Activated CD8-positive, alpha-beta T cell treated with anti-CD3 and anti-CD28 coated beads, Interleukin-2, amount 10 ng/mL, durations not matched to agents 7 days and 5 days (primary cell): ENCODE measurements at places on chromosomes 7 and 10. TPM values are rescaled to one million over a fixed set of nuclear protein-coding genes. Genes with fewer than 3 reads are reported as not detected.

- no peaks in the 10 kb centered on the region for H3K36me3 ChIP-seq
- no peak overlapping the region for H3K27ac ChIP-seq
- H3K4me3 ChIP-seq, result no peak overlapping the region
- DNase-seq, result no peak
- H3K27me3 ChIP-seq, result no peaks in the 10 kb centered on the region
Observed at GRCh38 chr10:82149674-82150073, 274.7 kb downstream of the NRG3 start.

- peaks cover 48% of the 10 kb centered on the region for H3K27me3 ChIP-seq
- no peak overlapping the region for H3K4me3 ChIP-seq
- DNase-seq, result no peak
- no peaks in the 10 kb centered on the region for H3K36me3 ChIP-seq
Observed at GRCh38 chr10:103850572-103850895, 4.8 kb downstream of the SH3PXD2A start.

- H3K4me3 ChIP-seq, result no peak overlapping the region
- no peaks in the 10 kb centered on the region for H3K27me3 ChIP-seq
- H3K36me3 ChIP-seq, result no peaks in the 10 kb centered on the region
Observed at GRCh38 chr7:154167051-154167450, 114.9 kb downstream of the DPP6 start.

TIMM23 gene
- 61.3 TPM for total RNA-seq

BMPER gene
- total RNA-seq, result not detected

DNA sequence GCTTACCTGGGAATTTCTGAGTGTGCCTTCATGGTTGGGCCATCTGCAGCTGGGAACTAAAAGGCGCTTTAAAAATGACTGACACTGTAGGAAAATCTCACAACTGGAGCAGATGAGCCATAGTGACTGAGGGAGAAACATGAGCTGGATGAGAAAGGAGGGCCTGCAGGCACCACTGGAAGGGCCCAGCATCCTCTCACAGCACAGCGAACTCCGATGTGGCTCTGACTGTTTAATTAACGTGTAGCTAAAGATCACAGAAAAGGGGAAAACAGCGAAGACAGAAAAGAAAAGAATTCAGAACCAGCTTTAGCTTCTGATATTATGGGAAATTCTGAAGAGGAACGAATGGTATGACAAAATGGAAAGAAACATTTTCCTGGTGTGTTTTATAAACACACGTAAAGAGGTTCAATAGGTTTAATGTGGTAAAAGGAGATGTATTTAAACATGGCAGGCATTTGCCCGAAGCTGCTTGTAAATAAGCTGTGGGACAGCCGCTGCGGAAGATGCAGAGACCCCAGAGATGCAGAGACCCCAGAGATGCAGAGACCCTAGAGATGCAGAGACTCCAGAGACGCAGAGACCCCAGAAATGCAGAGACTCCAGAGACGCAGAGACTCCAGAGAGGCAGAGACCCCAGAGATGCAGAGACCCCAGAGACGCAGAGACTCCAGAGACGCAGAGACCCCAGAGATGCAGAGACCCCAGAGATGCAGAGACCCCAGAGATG, 534.3 kb downstream of the PTPRN2 start:
- no peak for DNase-seq
- no peaks in the 10 kb centered on the region for H3K4me1 ChIP-seq
- no peaks in the 10 kb centered on the region for H3K36me3 ChIP-seq
- no peaks in the 10 kb centered on the region for H3K27me3 ChIP-seq

GRCh38 chr7:1548438-1548831, 7.6 kb downstream of the TMEM184A start:
- peak overlapping the region; percentile 43 for H3K27ac ChIP-seq
- H3K36me3 ChIP-seq, result no peaks in the 10 kb centered on the region
- H3K27me3 ChIP-seq, result no peaks in the 10 kb centered on the region
- no peak for DNase-seq
- H3K4me3 ChIP-seq, result no peak overlapping the region
- peaks cover 3% of the 10 kb centered on the region for H3K4me1 ChIP-seq

DNA sequence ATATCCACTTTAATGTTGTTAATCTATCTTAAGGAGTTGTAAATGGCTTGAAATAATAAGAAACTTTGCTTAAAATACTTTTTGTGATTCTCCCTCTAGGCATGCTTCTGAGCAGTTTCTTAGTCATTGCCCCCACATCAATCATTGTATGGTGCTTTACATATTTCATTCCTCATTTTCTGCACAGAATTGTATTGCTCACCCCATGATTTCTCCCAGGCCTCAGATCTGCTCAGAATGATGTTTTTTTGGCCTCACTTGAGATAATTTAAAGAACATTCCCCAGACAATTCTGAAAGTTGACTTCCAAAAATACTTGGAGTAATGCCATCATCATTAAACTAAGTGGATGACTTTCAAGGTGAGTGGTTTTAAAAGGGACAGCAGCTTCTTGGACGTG, 82.1 kb upstream of the PRPS1L1 start:
- no peak overlapping the region for H3K27ac ChIP-seq
- no peaks in the 10 kb centered on the region for H3K27me3 ChIP-seq
- H3K4me3 ChIP-seq, result no peak overlapping the region
- no peaks in the 10 kb centered on the region for H3K4me1 ChIP-seq

ASB10 gene
- not detected for total RNA-seq

- no peaks in the 10 kb centered on the region for H3K36me3 ChIP-seq
- no peak overlapping the region for H3K4me3 ChIP-seq
- H3K27ac ChIP-seq, result no peak overlapping the region
- peaks cover 2% of the 10 kb centered on the region for H3K4me1 ChIP-seq
- no peak for DNase-seq
Observed at GRCh38 chr10:97814996-97815395, 34.6 kb upstream of the GOLGA7B start.

DNAH11 gene
- total RNA-seq, result 0.91 TPM

DNA sequence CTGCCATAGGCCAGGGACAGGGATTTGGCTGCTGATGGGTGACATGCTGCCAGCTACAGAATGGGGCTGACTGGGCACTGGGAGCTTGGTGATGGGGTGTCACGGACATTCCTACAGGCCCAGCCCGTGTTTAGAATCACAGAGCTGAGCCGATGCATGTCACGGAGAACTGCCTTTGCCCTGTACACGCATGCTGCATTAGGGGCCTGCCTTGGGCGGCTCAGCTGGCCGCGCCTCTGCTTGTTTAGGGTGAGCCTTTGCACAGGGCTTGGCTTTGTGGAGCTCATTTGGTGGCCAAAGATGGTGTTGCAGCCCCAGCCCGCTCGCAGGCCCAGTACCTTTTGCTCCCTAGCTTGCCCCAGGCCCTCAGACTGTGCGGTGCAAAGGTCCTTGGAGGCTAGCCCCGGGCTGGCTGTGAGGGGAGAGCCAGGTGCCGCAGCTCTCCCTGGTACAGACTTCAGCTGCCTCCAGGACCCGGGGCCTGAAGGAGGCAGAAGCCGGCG, 108.4 kb upstream of the BTBD16 start:
- no peak overlapping the region for H3K4me3 ChIP-seq
- H3K36me3 ChIP-seq, result no peaks in the 10 kb centered on the region
- no peak for DNase-seq
- H3K27ac ChIP-seq, result no peak overlapping the region
- H3K27me3 ChIP-seq, result peaks cover 57% of the 10 kb centered on the region
- peaks cover 5% of the 10 kb centered on the region for H3K4me1 ChIP-seq

GRCh38 chr7:952548-953441, 1.7 kb downstream of the ADAP1 start:
- no peak for DNase-seq
- H3K4me1 ChIP-seq, result peaks cover 17% of the 10 kb centered on the region
- H3K4me3 ChIP-seq, result peak overlapping the region; percentile 29
- no peaks in the 10 kb centered on the region for H3K36me3 ChIP-seq
- no peaks in the 10 kb centered on the region for H3K27me3 ChIP-seq

SUN1 gene
- total RNA-seq, result 39.7 TPM

DNA sequence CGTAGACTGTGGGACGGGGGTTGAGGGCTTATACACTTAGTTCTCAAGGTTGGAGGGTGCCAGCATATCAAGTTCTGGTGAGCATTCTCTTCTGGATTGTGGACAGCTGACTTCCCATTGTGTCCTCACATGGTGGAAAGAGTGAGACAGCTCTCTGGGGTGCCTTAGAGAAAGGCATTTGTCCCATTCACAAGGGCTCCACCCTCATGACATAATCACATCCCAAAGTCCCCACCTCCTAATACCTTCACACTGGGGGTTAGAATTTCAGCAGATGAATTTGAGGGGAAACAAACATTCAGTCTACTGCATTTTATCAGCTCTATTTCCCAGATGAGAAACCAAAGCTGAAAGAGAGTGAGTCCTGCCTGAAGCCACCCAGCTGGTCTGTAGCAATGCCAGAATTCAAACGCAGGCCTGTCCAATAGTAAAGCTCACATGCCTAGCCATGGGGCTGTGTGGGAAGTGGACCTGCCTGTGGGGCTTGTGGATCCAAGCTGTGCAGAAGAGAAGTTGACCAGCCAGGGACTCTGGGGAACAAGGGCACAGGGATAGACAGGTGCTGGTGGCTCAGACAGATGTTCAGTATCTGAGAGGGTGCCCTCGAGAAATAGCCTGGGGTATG, 34.9 kb upstream of the LOXL4 start:
- H3K4me1 ChIP-seq, result no peaks in the 10 kb centered on the region
- no peak for DNase-seq
- peaks cover 9% of the 10 kb centered on the region for H3K27me3 ChIP-seq
- H3K27ac ChIP-seq, result no peak overlapping the region
- H3K4me3 ChIP-seq, result no peak overlapping the region
- no peaks in the 10 kb centered on the region for H3K36me3 ChIP-seq

DNA sequence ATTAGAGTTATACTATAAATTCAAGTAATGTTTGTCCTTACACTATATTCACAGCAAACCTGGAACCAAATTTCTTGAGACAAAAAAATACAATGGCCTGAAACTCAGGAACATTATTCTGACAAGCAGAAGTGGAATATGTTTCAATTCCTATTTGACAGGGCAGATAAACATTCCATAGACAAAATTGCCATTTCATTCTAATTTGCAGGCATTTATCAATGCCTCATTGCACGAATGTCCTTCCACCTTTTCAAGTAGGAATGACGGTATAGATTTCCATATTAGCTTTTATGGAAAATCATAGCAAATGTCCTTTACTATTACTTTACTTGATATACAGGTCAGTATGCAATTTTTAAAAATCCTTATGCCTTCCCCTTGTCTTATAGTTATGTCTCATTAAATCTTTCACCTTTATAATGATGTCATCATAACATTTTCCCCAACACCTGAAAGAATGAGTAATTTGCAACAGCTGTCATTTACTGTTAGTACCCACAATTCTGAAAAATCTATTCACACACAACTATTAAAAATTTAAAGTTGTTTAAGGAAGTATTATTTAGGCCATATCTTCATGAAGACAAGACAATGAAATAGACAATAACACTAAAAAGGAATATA, 299.7 kb upstream of the SEMA3C start:
- H3K36me3 ChIP-seq, result no peaks in the 10 kb centered on the region
- DNase-seq, result no peak
- H3K27ac ChIP-seq, result no peak overlapping the region
- no peak overlapping the region for H3K4me3 ChIP-seq
- H3K27me3 ChIP-seq, result no peaks in the 10 kb centered on the region

NEURL1 gene
- total RNA-seq, result 1.1 TPM

GIMAP6 gene
- total RNA-seq, result 88.9 TPM

DNA sequence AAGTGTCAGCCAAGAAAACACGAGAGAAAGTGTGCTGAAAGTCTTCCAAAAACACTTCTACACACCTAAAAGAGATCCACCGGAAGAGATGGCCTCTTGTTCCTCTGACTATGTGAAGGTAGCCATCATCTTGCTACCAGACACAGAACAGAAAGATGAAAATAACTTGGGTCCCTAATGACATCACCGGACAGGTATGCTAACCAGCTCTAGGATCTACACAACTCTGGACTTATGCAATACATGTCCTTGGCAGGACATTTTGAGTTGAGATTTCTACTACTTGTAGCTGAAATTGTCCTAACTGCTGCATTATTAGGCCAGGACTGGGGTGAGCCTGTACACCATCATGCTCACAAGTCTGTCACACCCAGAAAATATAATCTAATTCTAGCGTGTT, 358.7 kb downstream of the ELMO1 start:
- no peak for DNase-seq
- no peaks in the 10 kb centered on the region for H3K27me3 ChIP-seq
- H3K4me3 ChIP-seq, result no peak overlapping the region
- no peak overlapping the region for H3K27ac ChIP-seq
- H3K4me1 ChIP-seq, result peaks cover 25% of the 10 kb centered on the region

- no peak for DNase-seq
- no peaks in the 10 kb centered on the region for H3K36me3 ChIP-seq
- no peak overlapping the region for H3K4me3 ChIP-seq
- no peaks in the 10 kb centered on the region for H3K27me3 ChIP-seq
Observed at GRCh38 chr7:154748089-154748786, 254.7 kb downstream of the PAXIP1 start.

- peak within 1 kb of the TSS; percentile 100 for H3K4me3 ChIP-seq
- peak within 1 kb of the TSS; percentile 100 for H3K27ac ChIP-seq
- H3K4me1 ChIP-seq, result peaks cover 31% of the 10 kb centered on the region
- DNase-seq, result peak; percentile 94
- H3K27me3 ChIP-seq, result no peaks in the 10 kb centered on the region
Observed at GRCh38 chr10:68955832-68956532, at the start of gene DDX21. Gene DDX21, plus strand, starts transcription at chr10:68956170. Its CDS starts 56 bp downstream, at chr10:68956226.

DNA sequence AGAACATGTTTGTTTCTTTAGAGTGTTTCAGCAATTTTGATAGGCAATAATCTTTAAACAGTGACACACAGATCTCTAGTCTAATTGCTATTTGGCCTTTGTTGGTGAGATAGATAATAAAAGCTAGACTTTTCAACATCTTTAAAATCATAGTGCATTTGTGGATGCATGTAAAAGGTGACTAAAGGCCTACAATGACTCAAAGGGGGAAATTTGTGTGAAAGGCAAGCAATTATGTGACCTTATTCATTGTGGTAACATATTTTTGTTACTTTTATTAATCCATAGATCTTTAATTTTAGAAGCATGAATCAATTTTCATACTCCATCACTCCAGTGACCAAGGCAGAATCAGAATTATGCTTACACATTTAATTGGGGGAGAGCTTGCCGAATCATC, 299.7 kb downstream of the DGKB start:
- H3K4me1 ChIP-seq, result no peaks in the 10 kb centered on the region
- H3K4me3 ChIP-seq, result no peak overlapping the region
- no peak overlapping the region for H3K27ac ChIP-seq
- no peaks in the 10 kb centered on the region for H3K36me3 ChIP-seq
- DNase-seq, result no peak
- H3K27me3 ChIP-seq, result no peaks in the 10 kb centered on the region

DNA sequence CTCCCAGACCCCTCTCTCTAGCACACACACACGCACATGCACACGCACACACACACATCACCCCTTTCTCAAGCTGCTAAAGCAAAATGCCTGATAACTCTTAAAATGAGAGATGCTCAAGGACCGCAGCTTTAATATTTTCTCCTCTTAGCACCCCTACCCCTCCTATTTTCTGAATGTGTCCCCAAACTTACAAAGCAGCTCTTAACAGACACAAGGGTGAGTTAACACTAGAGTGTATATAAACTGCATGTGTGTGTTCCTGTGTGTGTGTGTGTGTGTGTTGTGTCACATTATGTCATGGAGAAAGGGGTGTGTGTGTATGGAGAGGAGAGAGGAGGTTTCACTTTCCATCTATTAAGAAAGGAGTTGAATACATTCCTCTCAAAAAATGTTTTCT, 1.3 kb downstream of the PTN start:
- no peaks in the 10 kb centered on the region for H3K4me1 ChIP-seq
- no peak overlapping the region for H3K4me3 ChIP-seq
- no peak for DNase-seq
- peaks cover 13% of the 10 kb centered on the region for H3K27me3 ChIP-seq

DENND10 gene
- 39.9 TPM for total RNA-seq

- H3K36me3 ChIP-seq, result no peaks in the 10 kb centered on the region
- no peak overlapping the region for H3K27ac ChIP-seq
- H3K27me3 ChIP-seq, result no peaks in the 10 kb centered on the region
- no peaks in the 10 kb centered on the region for H3K4me1 ChIP-seq
Observed at GRCh38 chr7:34756025-34756437, 98.0 kb downstream of the NPSR1 start.
